ENCODE measurements at places on chromosomes 4 and X.
A peak's percentile ranks its signal among the peaks of the same experiment; 100 is the strongest.

DNA sequence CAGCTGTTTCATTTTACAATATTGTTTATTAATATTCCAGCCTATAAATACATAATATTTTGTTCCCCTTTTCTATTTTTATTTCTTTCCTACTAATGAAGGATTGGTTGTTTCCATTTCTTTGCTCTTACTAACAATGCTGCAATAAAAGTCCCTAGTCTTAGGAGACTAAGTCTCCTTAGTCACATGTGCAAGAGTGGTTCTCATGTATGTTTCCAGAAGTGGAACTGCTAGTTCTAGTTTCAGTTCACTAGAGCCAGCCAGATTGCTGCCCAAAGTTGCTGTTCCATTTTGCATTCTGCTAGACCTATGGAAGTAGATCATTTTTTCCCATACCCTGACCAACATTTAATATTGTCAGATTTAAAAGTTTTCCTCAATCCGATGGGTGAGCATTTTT, 44.3 kb downstream of the CNGA1 start:
- no peak for DNase-seq

- DNase-seq = no peak
These were observed at the start of gene POF1B for GRCh38 chrX:85379174-85379907. TSS of gene POF1B (minus strand) at chrX:85379665. CDS start at chrX:85379454, 211 bp downstream.

DNA sequence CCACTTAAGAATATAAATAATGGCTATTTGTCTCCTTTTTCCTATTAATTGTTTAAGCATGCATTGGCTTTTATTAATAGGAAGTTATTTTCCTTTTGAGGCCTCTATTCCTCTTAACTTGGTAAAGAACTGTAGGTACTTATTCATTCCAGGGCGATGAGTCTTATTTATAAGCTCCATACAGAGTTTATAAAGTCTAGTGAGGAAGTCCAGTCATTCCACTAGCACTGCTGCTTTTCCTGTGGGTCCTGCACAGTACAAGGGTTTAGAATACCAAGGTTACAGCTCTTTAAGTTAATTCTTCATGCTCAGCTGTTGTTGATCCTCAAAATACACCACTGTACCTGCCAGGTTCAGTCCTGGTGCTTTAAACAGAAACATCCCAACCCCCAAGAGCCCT, 28.5 kb upstream of the WNK3 start:
- DNase-seq = no peak

GRCh38 chr4:78552389-78553042, 946 bp downstream of the ANXA3 start:
- DNase-seq = no peak

DNA sequence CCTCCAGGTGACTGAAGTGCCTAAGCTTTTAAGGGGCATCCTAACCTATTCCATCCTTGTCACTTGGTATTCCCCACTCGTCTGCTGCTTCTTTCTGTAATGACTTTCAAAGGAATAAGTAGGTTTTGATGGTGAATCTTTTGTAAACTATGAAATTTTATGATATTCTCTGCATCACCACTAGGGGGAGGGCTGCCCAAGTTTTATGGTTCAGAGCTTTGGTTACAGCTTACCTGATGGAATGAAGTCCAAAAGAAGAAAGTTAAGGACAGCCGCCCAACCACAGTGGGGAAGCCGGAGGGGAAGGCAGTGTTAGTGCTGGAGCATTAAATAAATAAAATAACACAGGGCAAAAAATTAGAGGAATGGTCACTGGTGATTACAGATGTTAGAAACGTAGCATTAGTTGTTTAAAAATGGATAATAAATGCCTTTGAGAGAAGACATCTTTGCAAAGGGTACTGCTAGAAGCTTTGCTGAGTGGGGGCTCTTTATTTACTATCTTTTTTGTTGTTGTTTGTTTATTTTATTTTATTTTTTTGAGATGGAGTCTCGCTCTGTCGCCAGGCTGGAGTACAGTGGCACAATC, 204.9 kb downstream of the GBA3 start:
- no peak for DNase-seq

- no peak for DNase-seq
These were observed 533.0 kb upstream of the ARX start for GRCh38 chrX:25548811-25549210.

GRCh38 chr4:77600521-77601451, 4.8 kb upstream of the CXCL13 start:
- no peak for DNase-seq

- no peak for DNase-seq
These were observed 64.8 kb downstream of the KIF4A start for GRCh38 chrX:70354716-70355115.

DNA sequence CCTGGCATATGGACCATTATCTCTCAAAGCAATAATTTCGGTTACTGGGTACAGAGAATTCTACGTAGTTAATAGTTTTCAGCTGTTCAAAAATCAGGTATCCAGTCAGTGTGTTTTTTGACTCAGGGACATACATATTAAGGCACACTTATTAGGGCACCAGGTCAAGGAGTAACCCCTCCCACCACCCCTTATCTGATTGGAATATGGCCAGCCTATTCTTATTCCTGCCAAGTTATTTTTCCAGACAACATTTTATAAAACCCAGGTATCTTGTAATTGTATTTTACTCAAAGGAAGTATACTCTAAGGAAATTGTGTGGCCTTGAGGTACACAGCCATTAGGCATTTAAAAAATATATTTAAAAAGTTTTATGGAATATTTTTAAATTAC, 4.3 kb downstream of the ZFX start:
- DNase-seq = no peak

- no peak for DNase-seq
These were observed 3.2 kb upstream of the NEK1 start for GRCh38 chr4:169615467-169616106.

- no peak for DNase-seq
These were observed 21.6 kb upstream of the RBM47 start for GRCh38 chr4:40651280-40651679.

GRCh38 chrX:54181202-54181953, 1.7 kb downstream of the FAM120C start:
- DNase-seq = no peak

DNA sequence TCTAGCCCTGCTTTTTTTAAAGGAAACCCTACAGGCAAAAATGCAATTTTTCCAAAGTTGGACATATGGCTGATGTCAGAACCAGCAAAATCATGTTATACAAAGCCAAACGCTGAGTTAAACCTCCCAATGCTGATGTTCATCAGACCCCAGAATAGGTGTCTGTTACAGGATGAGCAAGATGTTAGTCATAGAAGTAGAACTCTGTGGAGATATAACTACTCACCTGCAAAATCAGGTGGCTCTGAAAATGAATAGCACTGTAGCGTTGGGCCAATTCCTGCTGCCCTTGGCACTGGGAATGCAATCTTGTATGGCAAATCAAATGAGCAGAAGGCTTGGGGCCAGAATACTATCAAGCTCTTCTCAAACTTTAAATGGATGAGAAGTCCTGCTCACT, 634.1 kb downstream of the RPA4 start:
- DNase-seq = no peak

- peak; percentile 32 for DNase-seq
These were observed 43.7 kb upstream of the TMSB15B start for GRCh38 chrX:103918571-103919269.

DNA sequence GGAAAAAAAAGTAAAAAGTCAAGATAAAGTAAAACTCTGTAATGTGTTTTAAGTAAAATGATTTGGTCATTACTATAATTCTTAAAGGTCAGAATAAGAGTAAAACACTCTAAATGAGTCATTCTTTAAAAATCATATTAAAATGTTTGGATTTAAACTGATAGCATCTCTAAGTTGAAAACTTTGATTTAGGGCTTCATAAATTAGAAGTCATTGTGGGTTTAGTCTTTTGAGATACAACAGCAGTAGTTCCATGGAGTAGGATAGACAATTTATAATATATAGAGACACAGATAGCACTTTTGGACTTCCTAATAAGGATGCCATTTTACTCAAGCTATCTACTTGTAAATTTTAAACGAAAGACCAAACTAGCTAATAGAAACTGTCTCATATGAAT, 77.1 kb upstream of the PABPC4L start:
- DNase-seq = no peak

- no peak for DNase-seq
These were observed 15.8 kb upstream of the DHRSX start for GRCh38 chrX:2516623-2517022.

- DNase-seq = no peak
These were observed 210.2 kb downstream of the COX7B2 start for GRCh38 chr4:46698891-46699290.

DNA sequence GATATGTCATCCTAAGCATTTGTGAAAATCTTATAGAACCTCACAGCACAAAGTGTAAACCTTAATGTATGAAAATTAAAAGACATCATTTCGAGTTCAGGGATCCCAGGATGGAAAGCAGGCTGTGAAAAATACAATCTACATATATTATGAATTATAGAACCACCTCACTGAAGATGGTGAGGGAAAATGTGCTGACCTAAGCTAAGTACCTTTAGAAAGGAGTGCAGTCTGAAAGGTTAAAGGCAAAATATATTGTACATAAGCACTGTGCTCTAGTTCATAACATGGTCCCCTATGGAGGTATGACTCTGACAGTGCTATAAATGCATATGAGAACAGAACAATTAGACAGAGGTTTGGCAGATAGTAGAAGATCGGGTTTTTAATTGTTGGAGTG, 368.6 kb downstream of the TMA16 start:
- DNase-seq = no peak

DNA sequence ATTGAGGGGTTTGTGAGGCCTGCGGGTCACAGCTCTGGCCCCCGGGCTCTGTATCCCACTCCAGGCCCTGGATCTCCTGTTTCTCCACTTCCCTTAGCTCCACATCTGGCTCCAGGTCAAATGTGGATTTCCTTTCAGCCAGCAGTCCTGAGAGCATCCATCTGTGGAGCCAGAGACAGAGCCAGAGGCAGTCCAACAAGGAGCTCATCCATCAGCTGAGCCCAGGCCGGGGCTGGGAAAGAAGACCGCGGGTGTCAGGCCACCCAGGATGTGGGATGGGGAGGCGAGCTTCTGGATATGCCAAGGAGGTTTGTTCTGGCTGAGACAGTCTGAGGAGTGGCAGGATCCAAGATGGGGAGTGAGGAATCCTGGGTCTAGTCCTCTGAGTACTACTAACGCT, 91.7 kb downstream of the EFNB1 start:
- DNase-seq = no peak

DNA sequence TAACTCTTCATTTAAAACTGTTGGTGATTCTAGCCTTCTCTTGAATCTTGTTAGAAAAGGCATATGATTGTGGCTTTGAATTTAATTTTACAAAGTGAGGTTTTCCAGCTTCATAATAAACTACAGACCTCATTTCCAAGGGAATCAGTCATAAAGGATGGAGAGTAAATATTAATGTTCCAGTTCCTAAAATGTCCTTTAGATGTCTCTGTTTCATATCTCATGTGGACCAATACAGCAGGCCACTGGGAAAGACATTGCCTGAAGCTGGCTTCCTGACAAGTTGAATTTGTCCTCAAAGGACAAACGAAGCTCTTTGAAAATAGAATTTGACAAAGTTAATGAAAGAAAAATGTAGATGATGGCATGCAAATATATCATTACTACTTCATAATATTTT, 125.4 kb downstream of the ZNF330 start:
- DNase-seq = no peak

DNA sequence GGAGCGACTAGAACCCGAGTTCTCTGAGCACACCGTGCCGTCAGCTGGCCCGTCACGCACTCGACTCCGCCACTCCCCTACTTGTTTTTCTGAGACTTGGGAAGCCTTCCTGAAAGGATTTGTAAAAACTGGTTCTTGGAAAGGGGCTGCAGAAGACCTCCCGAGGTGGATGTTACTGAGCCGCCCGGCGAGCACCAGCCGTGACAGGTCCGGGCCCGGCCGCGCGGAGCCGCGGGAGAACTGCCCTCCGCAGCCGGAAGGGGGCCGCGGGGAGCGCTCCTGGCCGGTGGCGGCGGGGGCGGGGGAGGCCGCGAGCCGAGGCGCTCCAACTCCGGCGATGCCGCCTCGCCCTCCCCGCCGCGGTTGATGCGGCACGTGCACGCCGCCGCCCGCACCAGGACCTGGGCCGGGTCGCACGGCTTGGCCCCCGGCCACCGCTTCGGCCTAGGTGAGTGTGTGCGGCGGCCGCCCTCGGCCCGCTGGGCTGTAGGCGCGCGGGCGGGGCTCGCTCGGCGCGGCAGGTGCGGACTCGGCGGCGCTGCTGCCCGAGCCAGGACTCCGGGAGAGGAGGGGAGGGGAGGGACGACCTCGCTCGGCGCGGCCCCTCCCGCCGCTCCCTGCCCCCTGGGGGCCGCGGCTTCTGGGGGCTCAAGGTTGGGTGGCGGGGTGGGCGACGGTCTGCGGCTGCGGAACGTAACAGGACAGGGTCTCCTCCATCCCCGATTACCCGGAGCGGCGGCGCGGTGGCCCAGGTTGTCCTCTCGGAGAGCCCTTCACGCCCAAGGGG, 1.7 kb downstream of the SPRY1 start:
- DNase-seq = peak; percentile 51

DNA sequence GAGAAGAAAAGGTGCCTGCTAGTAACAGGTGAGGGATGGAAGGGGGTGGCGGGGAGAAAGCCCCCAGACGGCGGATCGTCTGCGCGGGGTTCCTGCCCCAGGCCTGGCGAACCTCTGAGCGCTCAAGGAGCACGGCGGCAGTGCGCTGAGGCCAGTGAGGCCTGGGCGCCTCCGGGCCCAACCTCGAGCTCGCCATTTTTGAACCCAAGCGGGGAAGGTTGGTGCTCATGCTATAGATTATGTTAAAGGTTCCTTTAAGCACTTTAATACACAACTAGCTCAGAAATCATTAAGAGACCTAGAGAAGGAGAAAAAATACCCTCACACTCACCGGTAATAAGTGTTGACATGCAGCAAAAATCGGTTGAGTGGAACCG, 7.9 kb downstream of the PITX2 start:
- no peak for DNase-seq

GRCh38 chrX:80511969-80512760, 91.9 kb downstream of the TENT5D start:
- no peak for DNase-seq

- DNase-seq = no peak
These were observed 88.4 kb upstream of the SLC34A2 start for GRCh38 chr4:25567253-25567652.

GRCh38 chrX:17529151-17529745, 154.2 kb downstream of the NHS start:
- DNase-seq = no peak

GRCh38 chr4:56666279-56666678, 14.8 kb downstream of the HOPX start:
- no peak for DNase-seq

DNA sequence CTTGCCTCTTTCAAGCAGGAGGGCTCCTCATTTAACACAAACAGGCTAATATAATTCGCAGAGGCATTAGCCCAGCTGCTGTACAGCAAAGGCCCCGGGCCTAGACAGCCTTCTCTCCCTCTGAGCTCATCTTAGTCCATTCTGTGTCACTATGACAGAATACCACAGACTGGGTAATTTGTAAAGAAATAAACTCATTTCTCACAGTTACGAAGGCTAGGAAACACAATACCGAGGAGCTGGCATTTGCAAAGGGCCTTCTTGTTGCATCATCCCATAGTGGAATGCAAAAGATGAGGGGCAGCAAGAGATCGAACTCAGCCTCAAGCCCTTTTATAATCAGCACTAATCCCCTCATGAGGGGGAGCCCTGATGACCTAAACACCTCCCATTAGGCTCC, 48.5 kb downstream of the TSPAN5 start:
- DNase-seq = no peak

- DNase-seq = no peak
These were observed 1.9 kb upstream of the MTTP start for GRCh38 chr4:99572527-99573240.

- DNase-seq = no peak
These were observed 1.7 kb upstream of the TMEM271 start for GRCh38 chr4:577499-578450.

GRCh38 chr4:1008840-1009541, 2.4 kb upstream of the FGFRL1 start:
- peak; percentile 29 for DNase-seq

GRCh38 chrX:40878766-40879165, 143.4 kb upstream of the MED14 start:
- DNase-seq = no peak

All from activated T-cell treated with anti-CD3 and anti-CD28 coated beads, Interleukin-2, amount 50 U/mL, for 4 hours (primary cell).